ENCODE measurements at places on chromosomes 3 and 15.

DNA sequence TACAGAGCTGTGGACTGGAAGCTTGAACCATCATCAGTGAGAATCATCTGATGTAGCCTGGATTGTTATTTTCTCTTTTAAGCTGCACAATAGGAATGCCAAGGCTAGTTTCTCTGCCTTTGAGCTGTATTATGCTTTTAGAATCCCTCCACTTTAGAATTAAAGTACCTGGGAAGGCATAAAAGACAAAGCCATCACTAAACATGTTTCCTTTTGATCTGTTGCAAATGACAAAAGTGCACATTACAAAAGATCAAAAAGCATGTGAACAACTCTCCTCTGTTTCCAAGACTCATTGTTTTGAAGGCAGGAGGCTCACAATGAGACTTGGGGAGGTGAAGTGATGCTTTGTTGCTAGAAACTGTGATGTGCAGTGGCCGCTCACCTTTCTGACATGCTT is 51.8 kb downstream of the LARS2 start:
- DNase-seq: no peak

DNA sequence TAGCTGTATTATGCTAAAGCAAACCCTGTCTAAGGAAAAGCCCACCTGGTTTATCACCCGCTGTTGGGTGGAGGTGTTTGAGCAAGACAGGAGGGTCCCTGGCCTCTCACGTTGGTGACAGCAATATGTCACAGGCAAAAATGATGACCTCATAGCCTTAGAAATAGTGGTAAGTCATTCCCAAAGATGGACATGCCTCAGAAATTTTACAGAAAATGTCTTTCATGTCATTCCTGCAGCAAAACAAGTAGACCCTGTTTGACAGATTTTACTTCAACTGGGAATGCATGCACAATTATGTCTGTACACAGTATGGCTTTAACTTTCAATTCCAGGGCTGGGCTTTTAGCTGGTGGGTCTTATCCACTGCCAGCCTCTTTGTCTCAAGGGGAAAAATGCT is 362.3 kb upstream of the C2CD4B start:
- no peak for DNase-seq

DNA sequence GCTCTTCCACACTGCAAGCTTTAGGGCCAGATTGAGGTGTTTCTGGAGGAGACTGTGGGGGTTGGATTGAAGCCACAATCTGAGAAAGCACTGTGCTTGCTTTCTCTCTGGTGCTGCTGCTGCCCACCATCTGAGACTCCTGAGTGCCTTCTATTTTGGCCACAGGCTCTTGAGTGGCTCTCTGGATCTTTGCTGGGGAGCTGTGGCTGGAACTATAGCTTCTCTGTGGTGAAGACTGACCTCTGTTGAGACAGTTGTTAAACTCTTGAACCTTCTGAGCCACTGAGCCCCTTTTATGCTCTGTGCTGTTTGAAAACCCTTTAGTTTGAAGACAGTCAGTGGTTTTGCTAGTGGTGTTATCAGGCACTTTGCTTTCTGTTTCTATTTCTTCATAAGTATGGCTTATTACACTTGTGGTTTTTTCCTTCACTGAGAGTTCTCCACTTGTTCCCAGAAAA is 108.7 kb upstream of the TSPAN3 start:
- DNase-seq: no peak

DNA sequence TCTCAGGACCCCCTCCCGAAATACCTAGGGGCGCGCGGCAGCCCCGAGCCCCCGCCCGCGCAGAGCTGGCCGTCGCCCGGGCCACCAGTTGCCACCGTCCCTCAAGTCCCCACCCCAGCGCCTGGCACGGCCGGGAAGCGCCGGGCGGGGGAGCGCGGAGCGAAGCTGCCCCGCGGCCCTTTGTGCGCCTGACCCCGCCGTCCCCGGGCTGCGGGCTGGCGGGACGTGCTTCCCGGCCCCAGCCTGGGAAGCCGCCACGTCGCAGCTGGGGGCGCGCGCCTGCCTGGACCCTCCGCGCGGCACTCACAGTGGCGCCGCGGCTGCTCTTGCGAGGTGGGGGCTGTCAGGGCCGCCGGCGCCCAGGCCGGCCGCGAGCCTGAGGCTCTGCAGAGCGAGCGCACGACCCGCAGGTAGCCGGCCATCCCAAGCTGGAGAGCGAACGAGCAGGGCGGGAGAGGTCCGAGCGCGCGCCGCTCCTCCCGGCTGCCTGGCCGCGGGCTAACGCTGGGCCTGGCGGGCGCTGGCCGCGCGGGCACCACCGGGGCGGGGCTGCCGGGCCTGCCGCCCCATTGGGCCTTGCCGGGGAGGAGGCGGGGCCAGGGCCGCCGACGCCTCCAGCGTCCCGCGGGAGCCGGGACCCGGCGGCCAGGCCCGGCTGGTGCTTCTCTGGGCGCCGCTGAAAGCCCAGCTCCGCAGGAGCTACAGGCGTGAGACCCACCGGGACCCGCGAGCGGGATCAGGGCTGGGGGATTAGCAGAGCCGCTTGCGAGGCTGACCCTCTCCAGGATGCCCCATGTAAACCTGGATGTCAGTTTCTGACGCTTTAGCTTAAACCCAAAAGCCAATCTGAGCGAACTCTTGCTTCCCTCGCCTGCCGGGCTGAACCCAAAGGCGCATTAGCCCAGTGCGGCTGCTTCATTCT is at the start of gene IDH2:
Gene IDH2 (minus strand): TSS at position 500 of the 922 bp plus-strand sequence. CDS start 78 bp downstream, at position 422.
- DNase-seq: peak; percentile 52

GRCh38 chr3:43540624-43541023 is 81.2 kb downstream of the ANO10 start:
- no peak for DNase-seq
